ENCODE measurements at places on chromosomes 16 and 17.
A peak's percentile ranks its signal among the peaks of the same experiment; 100 is the strongest.

GRCh38 chr17:32275060-32276042 is 9.7 kb downstream of the RHBDL3 start:
- no peak for DNase-seq

GRCh38 chr17:29526322-29526721 is 40.5 kb downstream of the ABHD15 start:
- DNase-seq: no peak

GRCh38 chr17:9729735-9730420 is 61.5 kb downstream of the DHRS7C start:
- DNase-seq: no peak

DNA sequence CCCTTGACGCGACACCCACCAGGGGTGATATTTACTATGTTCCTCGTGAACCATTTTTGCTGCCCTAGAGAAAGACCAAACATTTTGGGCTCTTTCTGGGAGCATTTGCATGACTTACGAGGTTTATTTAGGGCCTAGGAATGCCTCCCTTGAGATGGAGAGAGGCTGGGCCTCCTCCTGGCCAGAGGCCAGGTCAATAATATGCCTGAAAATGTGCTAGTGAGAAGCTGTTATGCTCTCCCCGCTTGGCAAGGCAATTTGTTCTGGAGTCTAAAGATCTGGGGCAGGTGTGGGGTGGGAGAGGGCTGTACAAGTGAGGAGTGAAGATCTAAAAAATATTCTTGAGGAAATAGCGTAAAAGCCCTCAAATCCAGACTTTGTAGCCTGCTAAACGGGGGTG is 587.3 kb upstream of the CDH5 start:
- DNase-seq: no peak

- no peak for DNase-seq
Measured at GRCh38 chr17:50853015-50853615, 13.0 kb downstream of the TOB1 start.

GRCh38 chr17:61981323-61981722 is 53.5 kb upstream of the INTS2 start:
- no peak for DNase-seq

DNA sequence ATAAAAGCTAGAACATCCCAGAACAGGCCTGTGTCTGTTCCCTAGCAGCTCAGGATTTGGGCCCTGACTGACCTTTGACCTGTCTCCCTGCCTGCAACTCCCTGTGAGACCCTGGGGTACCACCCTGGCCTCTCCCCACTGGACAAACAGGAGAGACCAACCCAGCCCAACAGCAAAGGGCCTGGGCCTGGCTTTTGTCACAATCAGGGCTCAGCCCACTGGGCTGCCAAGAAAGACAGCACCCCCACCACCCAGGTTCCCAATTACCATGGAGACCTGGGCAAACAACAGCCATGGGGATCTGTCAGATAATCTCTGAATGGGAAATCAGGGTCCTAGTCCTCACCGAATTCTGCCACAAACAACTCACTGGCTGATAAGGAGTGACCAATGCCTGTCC is 11.1 kb downstream of the PLLP start:
- no peak for DNase-seq

GRCh38 chr17:18896146-18896545 is 38.2 kb downstream of the PRPSAP2 start:
- no peak for DNase-seq

GRCh38 chr16:70152578-70153302 is 20.8 kb upstream of the CLEC18C start:
- no peak for DNase-seq

DNA sequence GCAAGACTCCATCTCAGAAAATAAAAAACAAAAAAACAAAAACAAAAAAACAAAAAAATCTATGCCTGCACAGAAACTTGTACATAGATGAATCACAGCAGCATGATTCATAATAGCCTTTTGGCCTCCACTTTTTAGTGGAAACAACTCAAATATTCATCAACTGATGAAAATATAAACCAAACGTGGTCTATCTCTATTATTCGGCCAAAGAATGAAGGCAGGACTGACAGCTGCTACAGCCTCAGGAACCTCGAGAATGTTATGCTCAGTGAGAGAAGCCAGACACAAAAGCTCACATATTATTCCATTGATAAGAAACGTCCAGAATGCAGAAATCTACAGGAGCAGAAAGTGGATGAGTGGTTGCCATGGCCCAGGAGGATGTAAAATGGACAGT is 19.8 kb downstream of the PPL start:
- no peak for DNase-seq

- DNase-seq: no peak
Measured at GRCh38 chr16:8819411-8820034, 21.9 kb downstream of the PMM2 start.

GRCh38 chr17:19727501-19728078 is 11.2 kb upstream of the SLC47A2 start:
- no peak for DNase-seq

DNA sequence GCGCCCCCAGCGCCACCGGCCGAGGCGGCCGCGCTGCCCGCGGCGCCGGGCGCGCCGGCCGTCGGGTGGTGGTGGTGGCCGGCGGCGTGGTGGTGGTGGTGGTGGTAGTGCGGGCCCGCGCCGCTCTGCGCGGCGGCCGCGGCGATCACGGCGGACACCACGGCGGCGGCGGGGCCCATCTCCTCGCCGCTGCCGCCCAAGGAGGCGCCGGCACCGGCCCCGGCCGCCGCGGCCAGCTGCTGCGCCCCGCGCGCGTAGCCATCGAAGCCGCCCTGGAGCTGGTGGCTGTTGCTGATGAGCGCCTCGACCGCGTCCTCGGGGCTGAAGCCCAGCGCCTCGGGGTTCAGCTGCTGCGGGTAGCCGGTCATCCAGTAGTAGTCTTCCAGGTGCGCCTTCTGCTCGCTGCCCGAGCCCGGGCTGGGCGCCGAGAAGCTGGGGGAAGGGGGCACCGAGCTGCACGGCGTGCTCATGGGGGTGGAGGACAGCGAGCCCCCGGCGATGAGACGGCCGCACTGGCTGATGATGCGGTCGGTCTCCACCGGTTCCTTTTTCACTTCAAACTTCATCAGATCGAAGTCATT is 1.2 kb downstream of the MAF start:
- DNase-seq: no peak

DNA sequence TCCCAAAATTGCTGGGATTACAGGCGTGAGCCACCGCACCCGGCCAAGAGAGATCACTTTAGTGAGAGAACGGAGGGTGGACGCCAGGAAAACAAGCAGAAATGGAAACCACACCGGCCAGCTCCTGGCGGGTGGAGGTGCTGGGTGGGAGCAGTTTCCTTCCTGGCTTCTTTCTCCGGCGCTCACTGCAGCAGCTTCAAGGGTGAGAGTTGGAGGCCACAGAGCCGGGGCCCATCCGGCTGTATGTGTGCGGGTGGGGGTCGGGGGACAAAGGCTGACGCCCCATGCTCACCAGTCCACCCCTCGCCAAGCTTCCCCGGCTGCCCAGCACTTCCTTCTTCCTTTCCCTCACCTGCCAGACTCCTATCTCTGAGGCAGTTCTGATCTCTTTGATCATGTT is 13.5 kb upstream of the BHLHA9 start:
- no peak for DNase-seq

DNA sequence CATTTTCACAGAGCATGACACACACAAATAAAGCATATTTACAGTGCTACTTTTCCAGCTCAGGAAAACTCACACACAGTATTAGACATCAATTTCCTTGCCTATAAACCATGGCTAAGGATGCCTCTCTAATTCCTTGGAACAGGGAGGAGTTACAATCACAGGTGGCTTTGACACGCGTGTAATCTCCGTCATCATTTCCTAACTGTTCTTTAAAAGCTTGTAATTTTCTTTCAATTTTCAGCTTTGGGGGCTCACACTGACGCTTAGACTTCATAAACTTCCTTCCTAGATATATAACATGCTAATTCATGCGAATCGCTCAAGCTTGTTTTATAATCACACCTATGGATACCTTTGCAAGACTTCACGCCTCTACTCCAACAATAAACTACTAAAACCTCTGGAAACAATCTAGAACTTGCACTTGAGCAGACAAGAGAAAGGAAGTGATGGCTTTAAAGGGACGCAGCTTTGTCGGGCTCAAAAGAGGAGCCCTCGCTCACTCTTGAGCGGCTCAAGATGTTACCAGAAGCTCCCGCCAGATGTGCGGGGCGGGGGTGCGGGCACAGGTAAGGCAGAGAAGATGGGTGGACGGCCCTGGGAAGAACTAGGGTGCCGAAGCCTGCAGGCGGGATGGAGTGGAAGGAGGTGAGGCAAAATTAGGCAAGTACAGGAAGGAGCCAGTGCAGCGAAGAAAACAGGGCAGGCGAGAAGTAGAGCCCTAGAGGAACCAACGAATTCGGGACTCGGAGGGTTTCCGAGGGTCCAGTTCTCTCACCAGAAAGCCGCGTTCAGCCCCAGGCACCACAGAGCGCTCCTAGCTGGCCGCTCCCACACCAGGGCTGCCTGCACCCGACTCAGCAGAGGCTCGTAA is 631 bp downstream of the RETREG3 start:
- peak; percentile 12 for DNase-seq

DNA sequence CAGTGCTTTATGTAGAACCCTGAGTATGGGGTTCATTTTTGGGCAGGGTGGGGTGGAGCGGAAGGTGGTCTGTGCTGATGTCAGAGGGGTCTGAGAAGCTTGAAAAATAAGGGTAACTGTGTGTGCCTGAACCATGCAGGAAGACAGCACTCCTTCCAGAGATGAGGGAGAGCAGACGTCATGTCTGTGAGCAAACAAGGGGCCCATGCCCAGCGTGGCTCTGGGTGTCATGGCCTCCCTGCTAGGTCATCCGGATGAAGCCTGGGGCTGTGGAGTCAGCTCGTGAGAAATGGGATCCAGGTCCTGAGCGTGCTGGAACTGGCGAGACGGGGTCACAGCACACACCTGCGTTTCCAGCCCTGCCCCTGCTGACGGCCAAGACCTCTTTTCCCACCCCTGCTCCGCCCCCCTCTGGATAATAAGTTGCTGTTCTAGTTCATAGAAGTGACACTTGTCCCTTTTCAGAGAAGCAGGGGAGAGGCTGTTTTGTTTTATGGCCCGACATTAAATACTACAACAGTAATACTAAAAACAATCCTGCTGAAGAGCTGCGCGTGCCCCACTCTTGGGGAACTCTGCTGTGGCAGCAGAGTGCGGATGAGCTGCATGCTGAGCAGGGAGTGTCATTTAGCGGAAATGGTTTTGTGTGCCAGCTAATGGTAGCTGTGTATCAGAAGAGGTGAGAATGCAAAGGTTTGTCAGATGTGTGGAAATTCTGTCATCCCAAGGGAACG is 92.6 kb downstream of the RPTOR start:
- DNase-seq: no peak

- no peak for DNase-seq
Measured at GRCh38 chr17:78781104-78781892, 775 bp downstream of the CYTH1 start.

GRCh38 chr17:12522743-12523183 is 142.9 kb upstream of the MYOCD start:
- no peak for DNase-seq

- no peak for DNase-seq
Measured at GRCh38 chr17:12631076-12631475, 34.6 kb upstream of the MYOCD start.

DNA sequence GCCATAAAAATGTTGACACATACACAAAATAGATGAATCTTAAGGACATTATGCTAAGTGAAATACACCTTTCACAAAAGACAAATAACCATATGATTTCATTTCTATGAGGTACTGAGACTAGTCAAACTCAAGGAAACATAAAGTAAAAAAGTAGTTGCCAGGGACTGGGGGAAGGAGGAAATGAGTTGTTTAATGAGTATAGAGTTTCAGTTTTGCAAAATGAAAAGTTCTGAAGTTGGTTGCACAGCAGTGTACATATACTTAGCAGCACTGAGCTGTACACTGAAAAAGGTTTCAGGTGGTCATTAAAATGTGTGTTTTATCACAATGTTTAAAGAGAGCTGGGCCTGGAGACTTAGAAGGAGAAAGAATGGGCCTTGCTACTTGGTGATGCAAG is 4.7 kb upstream of the SLC13A2 start:
- DNase-seq: no peak

- DNase-seq: no peak
Measured at GRCh38 chr17:79028496-79029326, 4.7 kb downstream of the C1QTNF1 start.

GRCh38 chr17:75096082-75096625 is 8.4 kb downstream of the SLC16A5 start:
- no peak for DNase-seq

GRCh38 chr17:50183421-50183994 is 17.7 kb downstream of the SGCA start:
- no peak for DNase-seq

GRCh38 chr17:60173304-60173819 is 23.6 kb downstream of the CA4 start:
- no peak for DNase-seq

DNA sequence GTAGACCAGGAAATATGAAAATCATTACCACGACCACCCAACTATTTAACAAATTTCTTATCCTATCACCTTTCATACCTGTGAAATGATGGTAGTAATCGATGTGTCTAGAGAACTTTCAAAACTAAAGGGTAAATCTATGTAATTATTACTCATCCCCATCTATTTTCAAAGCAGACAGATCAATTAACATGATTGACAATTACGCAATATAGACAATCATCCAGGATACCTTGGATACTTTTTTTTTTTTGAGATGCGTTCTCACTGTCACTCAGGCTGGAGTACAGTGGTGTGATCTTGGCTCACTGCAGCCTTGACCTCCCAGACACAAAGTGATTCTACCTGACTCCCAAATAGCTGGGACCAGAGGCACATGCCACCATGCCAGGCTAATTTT is 4.0 kb upstream of the C16orf46 start:
- no peak for DNase-seq
